ENCODE measurements at places on chromosomes 2 and 18.

- DNase-seq = no peak
Measured at GRCh38 chr2:65749545-65749944, 317.1 kb upstream of the SPRED2 start.

- no peak for DNase-seq
Measured at GRCh38 chr18:2002604-2003003, 568.7 kb downstream of the METTL4 start.

DNA sequence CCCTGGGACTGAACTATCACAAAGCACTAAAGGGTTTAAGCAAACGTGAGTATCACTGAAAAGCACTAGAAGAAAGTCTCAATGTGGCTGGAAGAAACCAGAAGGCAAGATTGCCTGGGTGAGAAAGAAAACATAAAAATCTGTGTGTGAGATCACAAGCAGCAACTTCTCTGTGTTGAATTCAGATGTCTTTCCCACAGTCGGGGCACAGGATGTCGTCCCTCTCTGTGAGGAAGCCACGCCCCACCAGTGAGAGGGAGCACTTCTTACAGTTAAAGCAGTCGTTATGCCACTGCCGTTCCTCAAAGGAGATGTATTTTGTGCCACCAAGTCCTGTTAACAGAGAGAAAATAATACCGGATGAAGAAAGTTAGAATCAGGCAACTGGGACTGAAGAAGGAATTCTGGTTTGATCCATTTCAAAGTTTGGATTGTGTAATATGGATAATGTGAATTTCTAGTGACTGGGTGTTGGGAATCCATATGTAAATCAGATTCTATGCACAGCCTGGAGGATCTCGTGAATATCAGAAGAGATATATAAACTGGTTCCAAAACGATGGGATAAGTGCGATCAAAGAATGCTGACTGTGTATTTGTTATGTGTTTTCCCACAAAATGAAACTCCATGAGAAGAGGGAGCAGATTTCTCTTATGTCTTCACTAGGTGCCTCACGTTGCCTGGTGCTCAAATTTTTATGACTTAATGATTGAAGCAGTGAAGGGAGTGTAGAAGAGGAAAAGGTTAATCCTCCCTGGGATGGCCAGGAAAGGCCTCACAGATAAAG is 24.0 kb downstream of the C2orf49 start:
- peak; percentile 10 for DNase-seq

- DNase-seq = no peak
Measured at GRCh38 chr2:211898702-211899101, 639.9 kb downstream of the ERBB4 start.

DNA sequence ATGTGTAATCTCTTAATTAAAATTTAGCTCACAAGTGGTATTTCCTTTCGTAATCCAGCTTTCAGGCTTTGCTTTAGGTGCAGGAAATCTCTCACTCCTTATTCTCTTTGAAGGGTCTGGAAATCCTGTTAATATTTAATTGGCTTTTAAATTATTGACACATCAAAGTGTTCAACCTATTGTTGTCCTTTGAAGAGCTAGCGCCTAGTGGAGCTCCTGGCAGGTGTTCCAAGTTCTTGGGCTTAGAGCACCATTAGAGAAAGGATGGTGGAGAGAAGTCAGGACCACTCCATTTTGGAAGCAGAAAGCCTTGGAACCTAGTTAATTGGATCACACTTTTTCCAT is 92.4 kb downstream of the CABLES1 start:
- DNase-seq = no peak

DNA sequence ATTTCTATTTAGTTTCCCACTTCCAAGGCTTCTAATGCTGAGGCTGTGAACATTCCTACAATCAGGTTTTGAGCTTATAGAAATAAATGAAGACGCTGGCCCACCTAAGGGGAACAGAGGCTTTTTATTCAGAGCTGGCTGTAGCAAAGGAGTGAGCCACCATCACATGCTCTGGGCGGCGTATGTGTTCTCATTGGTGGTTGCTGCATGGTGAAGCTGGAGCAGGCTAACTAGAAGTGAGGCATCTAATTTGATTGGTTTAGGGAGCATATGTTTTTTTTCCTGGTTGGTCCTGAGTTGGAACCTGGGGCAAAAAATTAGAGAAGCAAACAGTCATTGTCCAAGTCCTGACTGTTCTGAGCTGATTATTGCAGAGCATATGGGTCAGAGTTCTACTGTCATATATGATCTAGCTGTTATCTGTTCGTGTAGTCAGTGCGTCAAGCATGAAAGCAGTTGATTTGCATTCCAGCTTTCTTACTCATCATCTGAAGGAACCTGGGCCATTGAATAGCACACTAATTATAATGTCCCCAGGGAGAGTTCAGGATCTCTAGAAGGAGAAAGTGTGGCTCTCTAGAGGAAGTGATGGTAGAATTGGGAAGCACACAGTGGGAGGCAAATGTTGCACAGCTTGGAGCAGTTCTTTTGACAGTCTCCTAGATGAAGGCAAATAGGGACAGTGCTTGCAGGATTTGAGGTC is 279.6 kb downstream of the PARD3B start:
- no peak for DNase-seq

GRCh38 chr2:69958480-69958879 is 3.0 kb downstream of the ASPRV1 start:
- DNase-seq = no peak

DNA sequence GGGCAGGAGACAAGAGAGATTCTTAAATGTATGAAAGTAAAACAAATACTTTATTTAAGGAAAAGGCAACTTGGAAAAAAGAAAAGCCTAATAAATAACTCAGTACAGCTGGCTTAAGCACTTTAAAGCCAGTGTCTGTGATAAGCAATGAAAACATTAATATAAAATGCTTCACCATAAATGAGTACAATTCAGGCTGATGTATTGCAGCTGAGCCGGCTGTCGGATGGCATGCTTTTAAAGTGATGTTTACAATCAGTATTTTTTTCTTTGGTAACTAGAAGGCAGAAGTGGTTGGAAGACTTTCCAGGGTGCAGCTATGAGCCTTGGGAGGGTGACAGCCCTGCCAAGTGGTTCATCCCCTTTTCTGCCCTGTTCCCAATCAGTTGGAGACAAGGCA is 58.7 kb upstream of the CELF4 start:
- no peak for DNase-seq

DNA sequence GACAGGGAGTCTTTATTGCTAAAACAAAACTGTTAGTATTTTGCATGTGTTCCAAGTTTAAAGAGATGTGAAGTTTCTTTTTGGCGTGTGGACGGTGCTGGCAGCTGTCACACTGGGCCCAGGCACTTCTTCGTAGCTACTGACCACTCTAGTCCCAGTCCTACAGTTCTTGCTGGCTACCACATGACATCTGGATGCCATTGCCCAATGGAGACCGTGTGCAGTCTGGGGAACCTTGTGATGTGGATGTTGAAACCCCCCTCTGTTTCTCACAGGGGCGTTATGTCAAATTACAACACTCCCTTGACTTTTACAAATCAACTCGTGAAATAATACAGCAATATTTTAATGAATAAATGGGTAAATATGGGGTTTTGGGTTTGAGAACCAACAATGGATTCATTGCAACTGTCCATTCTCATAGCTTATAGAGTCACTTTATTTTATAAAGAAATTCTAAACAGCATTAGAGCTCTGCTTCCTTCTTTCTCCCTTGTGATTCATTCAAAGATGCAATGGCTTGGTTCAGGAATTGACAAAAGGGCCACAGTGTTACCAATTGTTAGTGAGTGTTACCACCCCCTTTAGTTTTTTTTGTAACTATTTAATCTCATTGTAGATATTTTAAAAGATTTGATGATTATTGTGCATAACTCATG is 1.2 kb downstream of the GPD2 start:
- DNase-seq = no peak

- no peak for DNase-seq
Measured at GRCh38 chr2:27118525-27119329, at the start of gene CGREF1. TSS of gene CGREF1 (minus strand) at chr2:27119128. CDS start at chr2:27104366, 14,762 bp downstream.

GRCh38 chr2:185466915-185467314 is 271.7 kb upstream of the FSIP2 start:
- no peak for DNase-seq

- DNase-seq = no peak
Measured at GRCh38 chr2:149021761-149022160, 16.7 kb upstream of the LYPD6B start.

GRCh38 chr2:3730646-3731045 is 27.3 kb downstream of the DCDC2C start:
- no peak for DNase-seq

DNA sequence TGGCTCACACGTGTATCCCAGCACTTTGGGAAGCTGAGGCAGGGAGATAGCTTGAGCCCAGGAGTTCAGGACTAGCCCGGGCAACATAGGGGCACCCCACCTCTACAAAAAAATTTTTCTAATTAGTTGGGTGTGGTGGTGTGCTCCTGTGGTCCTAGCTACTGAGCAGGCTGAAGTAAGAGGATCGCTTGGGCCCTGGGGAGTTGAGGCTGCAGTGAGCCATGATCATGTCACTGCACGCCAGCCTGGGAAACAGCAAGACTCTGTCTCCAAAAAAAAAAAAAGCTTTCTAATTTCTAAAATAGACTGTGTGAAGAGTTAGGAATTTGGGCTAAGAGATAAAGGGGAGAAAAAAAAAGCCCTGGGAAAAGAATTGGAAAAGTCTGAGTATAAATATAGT is 51.9 kb upstream of the NAB1 start:
- DNase-seq = no peak

DNA sequence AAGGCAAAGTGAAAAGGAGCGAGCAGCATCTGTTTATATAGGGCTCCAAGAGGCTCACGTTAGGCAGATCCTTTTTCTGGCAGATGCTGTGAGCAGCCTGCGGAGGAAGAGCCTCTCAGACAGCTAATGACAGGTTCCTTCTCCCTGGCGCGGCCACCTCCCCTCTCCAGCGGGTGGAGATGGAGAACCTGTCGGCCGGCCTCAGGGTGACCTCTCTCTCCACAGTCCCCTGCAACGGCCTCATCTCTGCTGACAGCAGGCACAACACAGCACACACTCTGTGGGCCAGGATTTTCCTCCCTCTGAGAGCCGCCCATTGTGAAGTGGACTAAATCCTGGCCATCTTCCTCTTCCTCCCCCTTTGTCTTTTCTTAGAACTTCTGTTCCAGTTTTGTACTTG is 119.8 kb downstream of the PRKCE start:
- no peak for DNase-seq

DNA sequence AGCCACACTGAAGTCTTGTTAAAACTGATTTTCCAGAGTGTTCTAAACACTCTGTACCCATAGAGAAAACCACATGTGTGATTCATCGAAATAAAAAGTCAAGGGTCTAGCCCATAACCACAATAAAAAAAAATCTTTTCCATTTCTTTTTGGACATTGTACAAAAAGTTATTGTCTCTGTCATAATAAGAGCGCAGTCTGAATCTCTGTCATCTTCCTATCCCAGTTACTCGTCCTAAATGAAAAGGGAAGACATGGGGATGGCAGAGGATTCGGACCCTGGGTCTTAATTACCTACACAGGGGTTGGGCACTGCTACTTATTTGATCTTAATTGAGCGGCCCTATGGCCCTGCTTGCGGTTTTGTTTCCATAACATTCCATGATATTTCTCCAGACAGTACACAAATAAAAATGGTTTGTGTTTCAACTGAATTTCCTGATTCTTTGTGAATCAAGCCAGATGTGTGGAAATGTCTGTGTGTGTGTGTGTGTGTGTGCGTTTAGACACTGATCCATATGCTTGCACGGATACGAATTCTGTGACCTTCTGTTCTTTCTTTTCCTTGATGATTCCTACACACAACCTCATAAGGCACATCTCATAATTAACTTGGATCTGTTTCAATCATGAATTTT is 133.4 kb upstream of the SPATS2L start:
- no peak for DNase-seq

GRCh38 chr2:71832844-71833243 is 314.8 kb downstream of the CYP26B1 start:
- DNase-seq = no peak

- no peak for DNase-seq
Measured at GRCh38 chr2:237403024-237403882, 10.7 kb downstream of the COL6A3 start.

GRCh38 chr18:44651918-44652572 is 28.6 kb upstream of the SETBP1 start:
- no peak for DNase-seq

DNA sequence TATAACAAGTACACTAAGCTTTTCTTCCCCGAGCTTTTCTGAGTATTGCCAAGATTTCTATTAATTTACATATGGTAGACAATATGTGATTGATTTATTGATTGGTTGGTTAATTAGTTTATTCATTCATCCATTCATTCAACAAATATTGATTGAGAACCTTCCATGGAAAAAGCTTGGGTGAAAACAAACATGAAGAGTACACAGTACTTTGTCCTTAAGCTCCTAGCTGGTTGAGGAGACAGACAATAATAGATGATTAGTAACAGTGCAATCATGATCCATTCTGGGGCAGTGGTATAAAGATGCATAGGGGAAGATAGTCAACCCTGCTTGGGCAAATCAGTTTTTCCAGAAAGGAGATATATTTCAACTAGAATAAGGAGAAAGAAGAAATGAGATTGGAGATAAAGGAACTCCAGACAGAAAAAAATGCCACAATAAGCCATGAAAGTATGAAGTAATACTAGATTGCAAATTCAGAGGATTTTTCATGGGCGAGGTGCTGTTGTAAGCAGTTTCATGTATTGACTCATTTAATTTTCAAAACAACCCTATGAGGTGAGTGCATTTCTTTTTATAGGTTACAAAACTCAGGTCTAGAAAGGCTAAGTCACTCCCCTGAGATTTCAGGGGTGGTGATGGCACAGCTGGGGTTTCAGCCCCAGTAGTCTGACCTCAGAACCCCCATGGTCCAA is 129.5 kb downstream of the RND3 start:
- no peak for DNase-seq

DNA sequence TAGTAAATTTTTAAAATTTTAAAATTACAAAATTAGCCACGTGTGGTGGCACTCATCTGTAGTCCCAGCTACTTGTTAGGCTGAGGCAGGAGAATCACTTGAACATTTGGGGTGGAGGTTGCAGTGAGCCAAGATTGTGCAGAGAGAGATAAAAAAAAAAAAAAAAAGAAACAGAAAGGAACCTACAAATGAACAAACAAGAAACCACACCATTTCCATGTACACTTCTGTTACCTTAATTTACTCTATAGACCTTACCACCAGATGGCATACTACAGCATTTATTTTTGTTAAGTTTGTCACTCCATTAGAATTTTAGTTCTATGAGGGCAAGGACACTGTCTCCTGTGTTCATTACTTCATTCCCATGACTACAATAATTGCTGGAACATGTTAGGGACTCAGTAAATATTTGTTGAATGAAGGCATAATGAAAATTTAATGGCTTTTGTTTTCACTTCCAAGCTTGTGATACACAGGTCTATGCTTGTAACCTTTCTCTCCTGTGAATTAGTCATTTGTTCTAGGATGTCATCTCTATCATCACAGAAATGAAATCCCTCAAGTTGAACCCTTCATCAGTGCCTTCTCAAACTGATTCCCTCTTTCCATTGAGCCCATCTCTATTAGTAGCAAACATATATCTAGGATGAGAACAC is 76.0 kb downstream of the ARHGAP15 start:
- DNase-seq = no peak

GRCh38 chr18:75904416-75904815 is 476.9 kb upstream of the SMIM21 start:
- DNase-seq = no peak

GRCh38 chr18:63078471-63078870 is 241.1 kb downstream of the BCL2 start:
- DNase-seq = no peak
